ENCODE measurements at places on chromosomes 11 and 22. TPM values are rescaled to one million over a fixed set of nuclear protein-coding genes. Genes with fewer than 3 reads are reported as not detected.

DNA sequence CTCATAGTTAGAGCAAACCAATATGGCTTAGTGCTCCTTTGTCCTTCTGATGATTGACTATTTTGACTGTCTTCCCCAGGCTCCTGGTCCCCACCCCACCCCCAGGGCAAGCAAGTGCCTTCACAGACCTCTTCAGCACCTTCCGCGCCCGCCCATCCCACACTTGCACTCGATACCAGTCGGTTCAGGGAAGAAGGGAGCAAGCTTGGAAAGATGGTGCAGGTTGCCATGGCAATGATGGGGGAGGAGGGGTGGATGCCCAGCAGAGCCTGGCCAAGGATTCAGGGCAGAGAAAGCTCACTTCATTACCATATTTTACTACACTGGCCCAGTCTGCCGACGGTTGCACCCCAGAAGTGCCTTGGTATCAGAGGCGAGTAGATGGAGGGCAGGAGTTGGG is 2.2 kb downstream of the TMEM132A start:
- no peak overlapping the region for H3K27ac ChIP-seq
- peaks cover 10% of the 10 kb centered on the region for H3K4me1 ChIP-seq
- H3K4me3 ChIP-seq: peak overlapping the region; percentile 3
- peaks cover 7% of the 10 kb centered on the region for H3K36me3 ChIP-seq
- peaks cover 54% of the 10 kb centered on the region for H3K27me3 ChIP-seq

DNA sequence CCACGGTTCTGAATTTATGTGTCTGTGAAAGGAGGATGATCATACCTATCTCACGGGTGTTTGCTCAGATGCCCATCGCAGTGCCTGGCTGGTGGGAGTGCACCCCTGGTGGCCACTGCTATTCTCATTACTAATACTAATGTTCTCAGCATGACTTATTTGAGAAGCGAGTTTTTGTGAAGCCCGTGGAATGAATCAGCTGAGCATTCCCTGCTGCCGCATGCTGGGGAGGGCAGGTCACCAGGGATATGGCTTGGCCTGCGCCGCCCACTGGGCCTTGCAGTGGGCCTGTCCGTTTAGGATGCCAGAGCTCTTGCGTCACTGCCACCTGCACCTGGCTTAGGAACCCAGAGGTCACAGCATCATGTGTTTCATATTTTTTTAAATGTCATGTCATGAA is 16.9 kb downstream of the CTTN start:
- no peaks in the 10 kb centered on the region for H3K36me3 ChIP-seq
- no peak overlapping the region for H3K27ac ChIP-seq
- peaks cover 40% of the 10 kb centered on the region for H3K27me3 ChIP-seq
- DNase-seq: no peak
- H3K4me3 ChIP-seq: no peak overlapping the region

- no peaks in the 10 kb centered on the region for H3K27me3 ChIP-seq
- no peaks in the 10 kb centered on the region for H3K36me3 ChIP-seq
- no peak overlapping the region for H3K27ac ChIP-seq
- no peak for DNase-seq
- H3K4me1 ChIP-seq: no peaks in the 10 kb centered on the region
- no peak overlapping the region for H3K4me3 ChIP-seq
Observed at GRCh38 chr22:17583151-17583550, 19.9 kb downstream of the SLC25A18 start.

GRCh38 chr11:120130176-120130980 is 7.5 kb downstream of the TRIM29 start:
- no peak overlapping the region for H3K4me3 ChIP-seq
- peaks cover 50% of the 10 kb centered on the region for H3K27me3 ChIP-seq

GRCh38 chr22:47173535-47174021 is 411.1 kb downstream of the TBC1D22A start:
- no peaks in the 10 kb centered on the region for H3K4me1 ChIP-seq
- H3K36me3 ChIP-seq: peaks cover 9% of the 10 kb centered on the region
- H3K4me3 ChIP-seq: peak overlapping the region; percentile 12
- H3K27me3 ChIP-seq: no peaks in the 10 kb centered on the region
- H3K27ac ChIP-seq: no peak overlapping the region
- DNase-seq: no peak

APOA1 gene
- not detected for total RNA-seq

- H3K4me1 ChIP-seq: no peaks in the 10 kb centered on the region
- no peak overlapping the region for H3K4me3 ChIP-seq
- no peaks in the 10 kb centered on the region for H3K36me3 ChIP-seq
- H3K27ac ChIP-seq: no peak overlapping the region
- DNase-seq: no peak
Observed at GRCh38 chr22:47395481-47395880, 633.0 kb downstream of the TBC1D22A start.

GGTLC3 gene
- not detected for total RNA-seq

MS4A6E gene
- total RNA-seq: not detected

- H3K4me1 ChIP-seq: no peaks in the 10 kb centered on the region
- H3K36me3 ChIP-seq: no peaks in the 10 kb centered on the region
- no peak overlapping the region for H3K27ac ChIP-seq
Observed at GRCh38 chr11:37411289-37411688, 813.3 kb upstream of the RAG2 start.

MPZL2 gene
- total RNA-seq: 0.99 TPM

- DNase-seq: no peak
- H3K4me1 ChIP-seq: peaks cover 19% of the 10 kb centered on the region
- H3K36me3 ChIP-seq: no peaks in the 10 kb centered on the region
Observed at GRCh38 chr22:47001288-47001687, 238.8 kb downstream of the TBC1D22A start.

DNA sequence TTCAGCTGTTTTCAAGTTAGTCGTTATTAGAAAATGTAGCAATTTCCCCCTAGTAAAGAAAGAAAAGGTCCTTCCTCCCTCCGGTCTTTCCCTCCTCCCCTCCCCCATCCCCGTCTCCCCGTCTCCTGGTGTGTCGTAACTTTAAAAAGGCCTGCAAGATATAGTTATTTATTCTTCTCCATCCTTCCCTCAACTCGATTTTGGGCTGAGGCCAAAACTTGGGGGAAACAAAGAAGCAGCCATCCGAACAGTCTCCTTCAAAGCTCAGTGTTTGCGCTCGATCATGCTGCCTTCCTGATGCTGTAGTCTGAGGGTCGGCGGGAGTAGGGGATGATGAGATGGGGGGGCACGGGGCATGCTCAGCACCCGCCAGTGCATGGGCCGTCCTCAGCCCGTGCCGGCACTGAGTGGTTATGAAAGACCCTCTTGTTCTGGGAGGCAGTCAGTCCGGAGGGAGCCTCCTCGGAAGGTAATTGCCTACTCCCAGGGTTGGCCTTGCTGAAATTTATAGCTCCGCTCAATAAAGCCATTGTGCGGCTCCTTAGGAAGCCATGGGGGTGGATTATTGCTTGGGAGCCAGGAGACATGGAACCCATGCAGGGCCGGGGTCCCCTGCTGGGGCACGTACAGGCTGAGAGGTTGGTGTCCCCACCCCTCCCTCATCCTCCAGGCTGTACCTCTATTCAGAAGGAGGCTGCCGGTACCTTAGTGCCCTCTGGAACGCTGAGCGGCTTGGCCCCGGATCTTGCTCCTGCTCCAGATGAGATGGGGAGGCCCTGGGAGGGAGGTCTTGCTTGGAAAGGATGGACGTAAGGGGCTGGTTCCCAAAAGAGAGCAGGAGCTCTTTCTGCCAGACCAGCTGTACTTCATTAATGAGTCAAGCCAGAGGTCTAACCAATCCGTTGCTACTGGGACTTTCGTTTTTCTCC is 212.7 kb upstream of the CADM1 start:
- no peaks in the 10 kb centered on the region for H3K4me1 ChIP-seq
- H3K27me3 ChIP-seq: no peaks in the 10 kb centered on the region
- DNase-seq: no peak
- H3K36me3 ChIP-seq: no peaks in the 10 kb centered on the region
- H3K4me3 ChIP-seq: no peak overlapping the region
- no peak overlapping the region for H3K27ac ChIP-seq

OR52N5 gene
- not detected for total RNA-seq

- no peak overlapping the region for H3K27ac ChIP-seq
- H3K36me3 ChIP-seq: no peaks in the 10 kb centered on the region
- H3K4me3 ChIP-seq: peak overlapping the region; percentile 31
- DNase-seq: no peak
Observed at GRCh38 chr11:93564895-93565294, 21.7 kb upstream of the SMCO4 start.

GRCh38 chr22:22386602-22387385 is 121.7 kb downstream of the ZNF280B start:
- H3K27me3 ChIP-seq: peaks cover 88% of the 10 kb centered on the region
- H3K27ac ChIP-seq: no peak overlapping the region
- no peak for DNase-seq
- no peak overlapping the region for H3K4me3 ChIP-seq
- peaks cover 2% of the 10 kb centered on the region for H3K36me3 ChIP-seq

DNA sequence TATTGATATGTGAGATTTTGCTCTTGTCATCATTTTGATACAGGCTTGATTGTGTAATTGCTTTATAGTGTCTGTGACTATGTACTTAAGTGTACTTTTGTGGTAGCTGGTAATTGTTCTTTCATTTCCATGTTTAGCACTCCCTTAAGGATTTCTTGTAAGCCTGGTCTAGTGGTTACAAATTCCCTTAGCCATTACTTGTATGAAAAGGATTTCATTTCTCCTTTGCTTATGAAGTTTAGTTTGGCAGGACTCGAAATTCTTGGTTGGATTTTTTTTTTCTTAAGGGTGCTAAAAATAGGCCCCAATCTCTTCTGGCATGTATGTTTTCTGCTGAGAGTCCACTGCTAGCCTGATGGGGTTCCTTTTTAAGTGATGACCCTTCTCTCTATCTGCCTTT is 346.8 kb downstream of the JRKL start:
- H3K27me3 ChIP-seq: no peaks in the 10 kb centered on the region
- no peaks in the 10 kb centered on the region for H3K36me3 ChIP-seq
- no peak for DNase-seq
- H3K4me3 ChIP-seq: no peak overlapping the region
- H3K27ac ChIP-seq: no peak overlapping the region
- H3K4me1 ChIP-seq: no peaks in the 10 kb centered on the region

- H3K4me1 ChIP-seq: peaks cover 7% of the 10 kb centered on the region
- H3K27ac ChIP-seq: peak overlapping the region; percentile 46
- H3K36me3 ChIP-seq: peaks cover 9% of the 10 kb centered on the region
- no peaks in the 10 kb centered on the region for H3K27me3 ChIP-seq
- DNase-seq: no peak
Observed at GRCh38 chr11:14857621-14858020, 34.4 kb downstream of the CYP2R1 start.

UPK3A gene
- not detected for total RNA-seq

DNA sequence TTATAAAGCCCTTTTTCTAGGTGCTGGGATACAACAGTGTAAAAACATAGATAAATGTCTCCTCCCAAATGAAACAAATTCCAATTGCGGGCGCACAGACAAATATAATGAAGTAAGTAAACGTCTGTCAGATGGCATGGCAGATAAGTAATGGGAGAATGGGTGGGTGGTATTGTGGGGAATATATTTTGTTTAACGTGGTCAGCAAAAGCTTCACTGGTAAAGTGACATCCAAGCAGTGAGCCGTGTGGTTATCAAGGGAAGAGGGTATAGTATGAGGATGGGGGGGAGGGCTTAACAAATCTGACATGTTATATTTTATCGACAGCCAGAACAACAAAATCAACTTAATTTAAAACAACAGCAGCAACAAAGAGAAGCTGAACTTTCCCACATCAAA is 1.2 kb downstream of the SVIP start:
- peak overlapping the region; percentile 53 for H3K4me3 ChIP-seq
- DNase-seq: no peak

GLYAT gene
- total RNA-seq: not detected

ANGPTL5 gene
- not detected for total RNA-seq

THRSP gene
- not detected for total RNA-seq

DNA sequence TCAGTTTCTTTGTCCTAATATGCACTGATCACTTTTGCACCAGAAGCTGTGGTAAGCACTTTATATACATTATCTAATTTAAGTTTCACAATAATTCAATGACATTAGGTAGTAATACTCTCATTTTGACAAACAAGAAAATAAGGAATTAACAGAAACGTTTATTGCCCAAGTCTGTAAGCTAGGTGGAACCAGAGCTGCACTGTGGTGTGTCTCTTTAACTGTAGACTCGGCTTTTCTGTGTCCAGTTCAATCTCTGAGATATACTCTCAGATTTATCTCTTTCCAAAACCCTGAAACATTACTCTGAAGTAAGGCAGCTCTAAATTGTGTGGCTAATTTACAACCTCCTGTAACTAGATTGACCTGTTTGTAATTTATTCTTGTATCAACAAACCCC is 101.1 kb downstream of the MUC15 start:
- H3K27me3 ChIP-seq: no peaks in the 10 kb centered on the region
- no peak for DNase-seq
- no peak overlapping the region for H3K27ac ChIP-seq

DNA sequence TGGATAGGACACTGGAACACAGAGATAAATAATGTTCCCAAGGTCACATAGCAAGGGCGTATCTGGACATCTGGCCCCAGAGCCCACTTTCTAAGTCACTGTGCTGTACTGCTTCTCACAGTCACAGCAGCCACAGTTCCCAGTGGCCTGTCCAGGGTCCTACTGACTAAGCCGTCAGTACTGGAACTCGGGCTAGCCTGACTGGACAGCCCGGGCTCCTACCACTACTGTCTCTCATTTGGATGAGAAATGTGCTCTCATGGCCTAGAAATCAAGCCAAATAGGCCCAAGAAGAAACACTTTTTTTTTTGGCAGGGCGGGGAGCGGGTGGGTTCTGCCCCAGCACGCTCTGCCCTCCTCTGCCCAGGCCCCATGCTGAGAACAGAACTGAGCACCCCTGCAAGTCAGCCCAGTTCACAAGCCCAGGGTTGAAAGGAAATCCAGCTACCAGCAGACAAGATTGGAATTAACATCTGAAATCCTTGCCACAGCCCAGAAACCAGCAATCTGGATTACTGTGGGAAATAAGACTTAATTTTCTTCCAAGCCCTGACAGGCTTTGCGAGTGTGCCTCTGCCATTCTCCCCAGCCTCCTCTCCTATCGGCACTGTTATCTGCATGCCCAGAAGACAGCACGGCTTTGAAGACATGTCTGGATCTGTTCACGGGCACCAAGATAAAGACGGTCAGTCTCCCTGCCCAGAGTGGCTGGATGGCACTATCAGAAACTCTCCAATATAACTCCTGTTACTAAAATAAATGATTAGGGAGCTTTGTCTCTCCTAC is 182.9 kb upstream of the NCAM1 start:
- H3K4me1 ChIP-seq: peaks cover 4% of the 10 kb centered on the region
- H3K27me3 ChIP-seq: peaks cover 41% of the 10 kb centered on the region
- H3K27ac ChIP-seq: no peak overlapping the region
- DNase-seq: no peak

TRIM48 gene
- not detected for total RNA-seq

DNA sequence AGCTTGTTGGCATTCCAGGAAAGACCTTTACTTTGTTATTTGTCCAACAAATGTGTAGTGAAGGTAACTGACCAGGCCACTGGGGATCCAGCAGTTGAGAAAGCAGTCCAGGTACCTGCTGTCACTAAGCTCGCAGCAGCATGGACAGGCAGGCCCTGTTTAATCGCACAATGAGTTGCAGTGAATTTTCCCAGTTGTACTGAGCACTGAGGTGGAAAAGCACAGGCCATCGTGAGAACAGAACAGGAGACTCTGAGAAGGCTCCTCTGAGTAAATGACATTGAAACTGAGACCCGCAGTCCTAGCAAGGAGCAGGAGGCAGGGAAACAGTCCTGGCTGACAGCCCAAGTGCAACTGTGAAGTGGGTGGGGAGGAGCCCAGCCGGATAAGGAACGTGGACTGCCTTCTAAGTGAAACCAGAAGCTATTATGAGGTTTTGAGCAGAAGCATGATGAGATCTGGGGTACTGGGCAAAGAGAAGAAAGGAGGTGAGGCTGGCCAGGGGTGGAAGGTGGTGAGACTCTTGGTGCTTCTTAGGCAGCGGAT is 39.8 kb upstream of the CDON start:
- H3K4me1 ChIP-seq: peaks cover 3% of the 10 kb centered on the region
- peaks cover 38% of the 10 kb centered on the region for H3K27me3 ChIP-seq
- H3K4me3 ChIP-seq: no peak overlapping the region
- DNase-seq: no peak
- H3K27ac ChIP-seq: no peak overlapping the region

Data from T-helper 17 cell (primary cell).